ENCODE measurements at places on chromosomes 11 and 22. TPM values are rescaled to one million over a fixed set of nuclear protein-coding genes. Genes with fewer than 3 reads are reported as not detected.

DNA sequence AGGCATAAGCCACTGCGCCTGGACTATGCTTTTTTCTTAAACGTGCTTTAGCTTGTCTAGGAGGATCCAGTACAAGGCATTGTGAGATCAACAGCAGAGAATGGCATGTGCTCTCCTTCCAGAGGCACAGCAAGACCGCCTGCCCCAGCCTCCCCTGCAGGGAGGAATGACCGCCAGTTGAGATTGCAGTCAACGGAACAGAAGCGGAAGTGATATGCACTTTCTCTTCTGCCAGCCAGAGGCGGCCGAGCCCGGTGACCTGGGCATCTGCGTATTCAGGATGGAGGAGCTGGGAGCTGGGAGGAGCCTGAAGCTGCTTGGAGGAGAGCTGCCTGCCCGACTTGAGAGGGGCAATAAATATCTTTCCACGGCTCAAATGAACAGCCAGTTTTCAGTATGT lies 243.0 kb downstream of the CTTN start:
- no peaks in the 10 kb centered on the region for H3K36me3 ChIP-seq
- no peak overlapping the region for H3K27ac ChIP-seq
- H3K27me3 ChIP-seq, result no peaks in the 10 kb centered on the region
- H3K4me1 ChIP-seq, result no peaks in the 10 kb centered on the region

The NF2 gene
- total RNA-seq, result 40.2 TPM

The PUS3 gene
- 11.4 TPM for total RNA-seq

The MUC2 gene
- total RNA-seq, result 0.03 TPM

The SPCS2 gene
- total RNA-seq, result 48.5 TPM

DNA sequence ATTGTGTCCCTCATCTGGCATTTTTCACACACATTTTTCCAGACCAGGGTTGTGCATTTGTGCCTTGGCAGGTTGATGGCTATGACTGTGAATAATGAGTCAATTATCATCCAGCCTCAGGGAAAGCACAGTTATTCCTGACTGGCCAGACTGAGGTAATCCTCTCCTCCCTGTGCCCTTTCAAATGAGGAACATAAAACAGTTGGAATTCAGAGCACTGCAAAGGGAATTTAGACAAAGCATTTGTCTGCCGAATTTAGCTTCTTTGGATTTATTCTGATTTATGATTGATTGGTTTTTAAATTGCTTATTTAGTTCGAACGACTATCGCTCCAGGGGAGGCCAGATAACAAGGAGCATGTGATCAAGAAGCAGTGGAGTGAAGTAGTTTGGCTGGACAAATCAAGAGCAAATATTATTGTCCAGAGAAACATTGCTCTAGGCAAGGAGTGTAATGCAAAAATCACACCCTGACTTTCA lies 30.8 kb upstream of the RAG2 start:
- H3K27ac ChIP-seq, result no peak overlapping the region
- H3K4me1 ChIP-seq, result no peaks in the 10 kb centered on the region
- H3K27me3 ChIP-seq, result no peaks in the 10 kb centered on the region
- H3K36me3 ChIP-seq, result no peaks in the 10 kb centered on the region

- no peaks in the 10 kb centered on the region for H3K36me3 ChIP-seq
- H3K27me3 ChIP-seq, result peaks cover 100% of the 10 kb centered on the region
- peak overlapping the region; percentile 10 for H3K4me3 ChIP-seq
- H3K4me1 ChIP-seq, result peaks cover 17% of the 10 kb centered on the region
- no peak overlapping the region for H3K27ac ChIP-seq
These were observed 4.3 kb upstream of the FLI1 start for GRCh38 chr11:128689591-128689947.

GRCh38 chr11:32232516-32232915 lies 141.6 kb downstream of the RCN1 start:
- peaks cover 3% of the 10 kb centered on the region for H3K27me3 ChIP-seq
- H3K4me1 ChIP-seq, result no peaks in the 10 kb centered on the region
- no peak for DNase-seq
- H3K36me3 ChIP-seq, result no peaks in the 10 kb centered on the region

The GGT5 gene
- 0.35 TPM for total RNA-seq

- H3K27me3 ChIP-seq, result no peaks in the 10 kb centered on the region
- no peak for DNase-seq
- no peak overlapping the region for H3K27ac ChIP-seq
- no peaks in the 10 kb centered on the region for H3K36me3 ChIP-seq
These were observed 28.0 kb downstream of the CHRDL2 start for GRCh38 chr11:74703211-74703610.

DNA sequence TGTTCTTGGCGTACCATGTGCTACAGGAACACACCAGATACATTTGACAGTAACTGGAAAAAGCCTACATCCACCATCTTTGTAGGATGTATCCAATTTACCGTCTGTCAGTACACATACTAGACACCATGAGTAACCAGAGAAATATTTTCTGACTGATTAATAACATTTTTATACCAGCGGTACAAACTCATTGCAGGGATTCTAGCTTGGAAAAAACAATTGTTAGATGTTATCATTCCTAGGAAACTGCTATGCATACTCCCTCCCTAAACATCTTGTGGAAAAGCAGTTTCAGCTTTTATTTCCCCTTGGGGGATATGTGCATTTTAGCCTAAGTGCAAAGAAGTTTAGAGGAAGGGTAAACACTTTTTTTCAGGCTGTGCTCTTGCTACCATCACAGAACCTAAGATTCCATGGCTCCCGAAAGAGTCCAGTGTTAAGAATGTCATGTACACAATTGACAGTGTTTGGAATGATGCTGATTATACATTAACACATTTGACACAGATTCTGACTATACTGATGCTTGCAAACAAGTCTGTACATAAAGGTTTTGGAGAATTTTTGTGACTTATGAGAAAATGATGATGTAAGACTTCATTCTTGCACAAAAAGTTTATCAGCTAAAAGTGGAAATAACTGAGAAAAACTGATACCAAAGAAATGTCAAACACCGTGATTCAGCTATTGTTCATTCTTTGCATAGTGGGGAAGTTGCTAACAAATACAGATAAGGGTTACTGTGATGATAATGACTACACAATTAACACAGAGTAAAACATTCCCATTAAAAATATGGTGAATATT lies 23.7 kb downstream of the NCF4 start:
- H3K4me1 ChIP-seq, result no peaks in the 10 kb centered on the region
- no peaks in the 10 kb centered on the region for H3K27me3 ChIP-seq
- H3K4me3 ChIP-seq, result no peak overlapping the region
- no peaks in the 10 kb centered on the region for H3K36me3 ChIP-seq
- peak; percentile 81 for DNase-seq
- no peak overlapping the region for H3K27ac ChIP-seq

GRCh38 chr11:117610901-117611300 lies 186.1 kb downstream of the DSCAML1 start:
- no peak overlapping the region for H3K4me3 ChIP-seq
- H3K4me1 ChIP-seq, result peaks cover 6% of the 10 kb centered on the region
- H3K27ac ChIP-seq, result no peak overlapping the region
- H3K27me3 ChIP-seq, result no peaks in the 10 kb centered on the region
- DNase-seq, result no peak

The MOGAT2 gene
- total RNA-seq, result 0.21 TPM

DNA sequence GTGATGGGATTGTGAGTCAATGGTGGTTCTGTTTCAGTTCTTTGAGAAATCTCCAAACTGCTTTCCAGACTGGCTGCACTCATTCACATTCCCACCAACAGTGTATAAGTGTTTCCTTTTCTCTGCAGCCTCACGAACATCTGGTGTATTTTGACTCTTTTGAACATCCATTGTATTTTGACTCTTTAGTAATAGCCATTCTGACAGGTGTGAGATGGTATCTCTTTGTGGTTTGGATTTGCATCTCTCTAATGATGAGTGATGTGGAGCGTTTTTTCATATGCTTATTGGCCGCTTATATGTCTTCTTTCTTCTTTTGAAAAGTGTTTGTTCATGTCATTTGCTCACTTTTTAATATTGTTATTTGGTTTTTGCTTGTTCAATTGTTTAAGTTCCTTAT lies 19.4 kb downstream of the NELL1 start:
- no peak for DNase-seq
- H3K27me3 ChIP-seq, result no peaks in the 10 kb centered on the region
- H3K4me1 ChIP-seq, result peaks cover 7% of the 10 kb centered on the region
- no peak overlapping the region for H3K4me3 ChIP-seq
- H3K36me3 ChIP-seq, result no peaks in the 10 kb centered on the region

The CNTF gene
- total RNA-seq, result 0.33 TPM

The FREY1 gene
- 2.7 TPM for total RNA-seq

DNA sequence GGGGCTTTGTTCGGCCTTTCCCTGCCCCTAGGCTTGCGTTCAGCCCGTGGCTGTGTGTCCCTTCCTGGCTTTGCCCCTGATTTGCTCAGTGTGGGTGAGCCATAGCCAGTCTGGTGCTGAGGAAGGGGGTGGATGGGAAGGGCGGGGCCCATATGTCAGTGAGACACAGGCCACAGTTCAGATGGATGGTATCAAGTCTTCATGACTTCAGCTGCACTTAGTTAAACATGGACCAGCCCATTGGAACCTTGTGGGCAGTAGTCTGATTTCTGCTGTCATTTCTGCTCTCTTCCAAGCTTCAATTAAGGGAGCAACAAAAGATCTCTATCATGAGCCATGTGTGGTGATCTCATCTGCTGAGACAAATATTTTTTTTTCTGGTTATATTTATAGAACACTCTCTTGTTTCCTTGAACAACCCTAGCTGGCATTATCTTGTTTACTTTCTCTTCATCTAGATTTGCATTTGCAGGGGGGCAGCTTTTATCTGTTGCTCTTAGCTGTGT lies 21.6 kb upstream of the PEX26 start:
- no peak overlapping the region for H3K4me3 ChIP-seq
- H3K27me3 ChIP-seq, result no peaks in the 10 kb centered on the region
- H3K36me3 ChIP-seq, result no peaks in the 10 kb centered on the region
- DNase-seq, result no peak

The CUL5 gene
- 29.1 TPM for total RNA-seq

DNA sequence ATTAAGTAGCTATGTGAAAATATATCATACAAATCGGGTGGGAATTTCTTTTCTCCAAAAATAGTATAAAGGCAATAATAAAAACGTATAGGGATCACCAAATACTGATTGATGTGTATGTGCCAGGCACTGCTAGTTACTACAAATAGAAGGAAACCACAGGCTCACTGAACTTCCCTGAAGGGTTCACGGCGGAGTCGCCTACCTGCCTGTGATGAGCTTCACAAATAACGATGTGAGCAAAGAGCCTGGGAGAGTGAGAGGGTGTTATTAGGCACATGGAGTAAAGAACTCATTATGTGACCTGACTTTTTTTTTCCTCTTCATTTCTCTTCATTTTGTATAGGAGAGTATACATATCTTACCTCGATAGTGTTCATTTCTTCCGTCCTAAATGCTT lies 36.0 kb upstream of the L3MBTL2 start:
- H3K27me3 ChIP-seq, result no peaks in the 10 kb centered on the region
- no peak overlapping the region for H3K27ac ChIP-seq
- no peaks in the 10 kb centered on the region for H3K4me1 ChIP-seq

GRCh38 chr11:113488931-113489351 lies 13.7 kb upstream of the DRD2 start:
- no peaks in the 10 kb centered on the region for H3K36me3 ChIP-seq
- no peak overlapping the region for H3K27ac ChIP-seq
- H3K27me3 ChIP-seq, result no peaks in the 10 kb centered on the region
- no peak overlapping the region for H3K4me3 ChIP-seq
- no peak for DNase-seq

- H3K36me3 ChIP-seq, result no peaks in the 10 kb centered on the region
- H3K27ac ChIP-seq, result no peak overlapping the region
- no peak overlapping the region for H3K4me3 ChIP-seq
- H3K27me3 ChIP-seq, result no peaks in the 10 kb centered on the region
- peak; percentile 17 for DNase-seq
These were observed 125.7 kb downstream of the PARVA start for GRCh38 chr11:12503039-12503484.

DNA sequence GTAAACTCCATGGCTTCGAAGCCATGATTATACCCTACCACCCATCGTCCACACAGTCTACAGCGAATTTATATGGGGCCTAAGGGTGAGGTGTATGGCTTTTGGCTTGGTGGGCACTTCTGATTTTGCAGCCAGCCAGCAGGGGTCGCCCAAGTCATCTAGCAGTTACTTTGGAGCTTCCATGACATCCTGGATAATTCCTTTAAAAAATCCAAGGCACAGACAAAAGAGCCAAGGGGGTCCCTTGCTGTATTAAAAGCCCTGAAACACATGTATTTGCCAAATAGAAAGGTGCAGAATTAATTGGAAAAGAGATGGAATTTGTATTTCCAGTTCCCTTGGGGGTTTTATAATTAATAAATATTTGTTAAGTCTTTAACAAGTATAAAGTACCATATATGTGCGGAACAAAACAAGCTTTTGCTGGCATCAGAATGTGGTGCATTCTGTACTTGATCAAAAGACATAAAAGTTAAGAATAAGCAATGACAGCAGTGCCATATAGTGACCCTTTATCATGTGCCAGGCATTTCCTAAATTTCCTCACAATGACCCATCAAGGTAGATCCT lies 132.8 kb upstream of the PITPNB start:
- H3K27me3 ChIP-seq, result no peaks in the 10 kb centered on the region
- H3K27ac ChIP-seq, result no peak overlapping the region
- H3K4me1 ChIP-seq, result no peaks in the 10 kb centered on the region
- peak; percentile 80 for DNase-seq
- H3K4me3 ChIP-seq, result no peak overlapping the region
- H3K36me3 ChIP-seq, result no peaks in the 10 kb centered on the region

GRCh38 chr22:27383896-27384295 lies 417.7 kb downstream of the MN1 start:
- H3K36me3 ChIP-seq, result no peaks in the 10 kb centered on the region
- H3K4me3 ChIP-seq, result no peak overlapping the region

GRCh38 chr11:105274631-105275030 lies 135.1 kb upstream of the CARD18 start:
- DNase-seq, result no peak
- no peaks in the 10 kb centered on the region for H3K27me3 ChIP-seq
- H3K27ac ChIP-seq, result no peak overlapping the region
- H3K4me1 ChIP-seq, result peaks cover 9% of the 10 kb centered on the region
- H3K36me3 ChIP-seq, result no peaks in the 10 kb centered on the region
- no peak overlapping the region for H3K4me3 ChIP-seq

GRCh38 chr22:48098243-48098920 lies 1335.9 kb downstream of the TBC1D22A start:
- no peaks in the 10 kb centered on the region for H3K36me3 ChIP-seq
- DNase-seq, result no peak
- no peaks in the 10 kb centered on the region for H3K4me1 ChIP-seq
- no peaks in the 10 kb centered on the region for H3K27me3 ChIP-seq
- H3K27ac ChIP-seq, result no peak overlapping the region

GRCh38 chr11:10666556-10667520 lies 26.7 kb downstream of the IRAG1 start:
- H3K27me3 ChIP-seq, result no peaks in the 10 kb centered on the region
- no peak for DNase-seq
- H3K4me3 ChIP-seq, result no peak overlapping the region
- H3K4me1 ChIP-seq, result peaks cover 11% of the 10 kb centered on the region
- H3K36me3 ChIP-seq, result no peaks in the 10 kb centered on the region

DNA sequence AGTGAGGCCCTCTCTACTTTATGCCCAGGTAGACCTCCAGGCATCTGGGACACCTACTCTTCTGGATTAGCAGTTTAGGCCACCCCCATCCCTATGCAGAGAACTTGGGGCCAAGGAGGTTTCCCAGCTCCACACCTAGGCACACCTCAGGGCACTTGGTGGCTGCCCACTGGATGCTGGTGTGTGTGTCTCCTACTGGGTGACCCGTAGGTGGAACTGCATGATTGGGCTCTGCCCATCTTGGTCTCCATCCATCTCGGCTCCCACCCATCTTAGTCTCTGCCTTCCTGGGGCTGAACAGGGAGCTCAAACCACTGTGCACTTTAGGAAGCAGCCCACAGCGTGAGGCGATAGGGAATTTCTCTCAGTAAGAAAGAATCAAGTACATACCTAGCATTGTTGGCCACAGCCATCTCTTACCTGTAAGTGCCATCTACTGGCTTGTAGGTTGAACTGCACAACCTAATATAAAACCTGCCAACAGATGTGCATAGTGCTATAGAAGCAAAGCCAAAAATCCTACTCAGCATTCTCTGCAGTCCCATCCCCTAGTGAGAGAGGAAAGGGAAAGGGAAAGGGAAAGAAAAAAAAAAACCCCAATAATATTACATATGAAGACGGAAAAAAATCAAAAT lies 61.6 kb upstream of the PTPN5 start:
- no peaks in the 10 kb centered on the region for H3K36me3 ChIP-seq
- no peak overlapping the region for H3K27ac ChIP-seq

Data from cardiac muscle cell (in vitro differentiated cells and primary cell).